ENCODE measurements at places on chromosomes 7 and 10.

DNA sequence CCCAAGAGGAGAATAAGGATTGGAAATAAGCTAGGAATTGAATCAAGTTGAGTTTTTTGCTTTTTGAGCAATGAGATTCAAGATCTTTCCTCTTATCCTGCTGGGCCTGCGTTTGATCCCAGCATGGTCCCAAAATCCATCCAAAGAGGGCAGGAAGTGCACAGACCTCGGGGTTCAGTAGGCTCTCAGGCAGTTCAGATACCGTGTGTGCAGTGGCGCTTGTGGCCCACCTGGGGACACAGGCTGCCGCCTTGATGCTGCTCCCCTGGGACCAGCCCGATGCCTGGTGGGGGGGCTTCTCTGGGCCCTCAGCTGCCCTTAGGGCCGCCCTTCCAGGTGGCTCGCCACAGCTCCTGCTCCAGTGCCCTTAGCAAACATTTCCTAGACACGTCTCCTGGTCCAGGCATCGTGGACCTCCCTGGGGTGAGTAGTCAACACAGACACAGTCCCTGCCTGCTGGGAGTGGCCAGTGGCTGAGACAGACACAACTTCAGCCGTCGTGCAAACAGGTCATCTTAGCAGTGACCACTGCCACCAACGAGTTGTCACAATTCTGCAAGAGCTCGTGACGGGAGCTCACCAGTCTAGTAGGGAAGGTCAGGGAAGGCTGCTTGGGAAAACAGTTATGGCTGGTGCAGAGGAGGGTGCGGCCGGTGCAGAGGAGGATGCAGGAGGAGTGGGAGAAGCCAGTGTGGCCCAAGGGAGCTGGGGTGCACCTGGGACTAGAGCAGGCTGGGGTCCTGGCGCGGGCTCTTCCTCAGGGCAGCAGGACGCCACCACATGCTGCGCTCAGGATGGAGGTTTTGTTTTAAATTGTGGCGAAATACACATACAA is 21.7 kb upstream of the JAKMIP3 start:
- no peak for DNase-seq

GRCh38 chr10:51377932-51378599 is 303.8 kb downstream of the PRKG1 start:
- DNase-seq = no peak

GRCh38 chr7:14690486-14690885 is 212.1 kb downstream of the DGKB start:
- no peak for DNase-seq

DNA sequence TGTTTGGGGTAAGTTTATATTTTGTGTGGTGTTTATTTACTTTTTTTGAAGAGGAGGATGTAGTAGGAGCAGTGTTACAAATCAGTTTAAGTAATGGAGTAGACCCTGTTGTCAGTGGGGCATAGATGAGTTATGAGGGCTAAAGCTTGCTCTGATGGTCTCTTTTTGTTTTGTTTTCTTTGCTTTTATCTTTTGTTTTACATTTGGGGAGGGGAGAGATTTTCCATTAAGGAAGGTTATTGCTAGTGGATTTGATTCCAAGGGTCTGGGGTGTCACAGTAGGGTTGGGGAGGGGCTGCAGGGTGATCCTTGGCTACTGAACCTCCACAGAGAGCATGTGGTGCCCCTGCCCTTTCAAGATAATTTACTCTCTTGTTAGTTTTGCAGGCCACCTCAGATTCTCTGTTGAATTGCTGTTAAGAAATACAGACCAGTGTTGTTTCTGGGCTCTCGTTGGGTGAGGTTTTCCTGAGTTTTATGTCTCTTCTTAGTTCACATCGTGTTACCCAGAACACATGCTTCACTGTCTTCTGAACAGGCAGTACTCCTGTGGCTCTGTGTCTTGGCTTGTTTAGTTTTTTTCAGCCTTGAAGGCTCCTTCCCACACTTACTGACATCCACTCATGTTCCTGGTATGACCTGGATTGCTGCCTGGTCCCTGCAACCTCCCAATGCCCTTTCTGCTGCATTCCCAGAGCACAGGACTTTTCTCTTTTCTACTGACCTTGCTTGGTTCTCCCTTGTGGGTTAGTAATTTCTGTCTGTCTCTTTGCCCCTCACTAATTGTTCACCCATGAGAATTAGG is 4.2 kb downstream of the KIFBP start:
- DNase-seq = no peak

DNA sequence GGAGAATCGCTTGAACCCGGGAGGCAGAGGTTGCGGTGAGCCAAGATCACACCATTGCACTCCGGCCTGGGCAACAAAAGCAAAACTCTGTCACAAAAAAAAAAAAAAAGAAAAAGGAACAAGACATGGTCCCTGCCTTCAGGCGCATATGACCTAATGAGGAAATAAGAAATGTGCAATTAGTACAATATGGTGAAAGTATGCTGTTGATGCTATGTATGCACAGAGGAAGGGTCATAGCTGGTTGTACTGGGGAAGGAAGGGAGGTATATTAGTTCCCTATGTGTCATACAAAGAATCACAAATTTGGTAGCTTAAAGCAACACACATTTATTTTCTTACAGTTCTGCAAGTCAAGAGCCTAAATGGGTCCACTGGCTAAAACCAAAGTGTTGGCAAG is 97.8 kb upstream of the MPP7 start:
- no peak for DNase-seq

DNA sequence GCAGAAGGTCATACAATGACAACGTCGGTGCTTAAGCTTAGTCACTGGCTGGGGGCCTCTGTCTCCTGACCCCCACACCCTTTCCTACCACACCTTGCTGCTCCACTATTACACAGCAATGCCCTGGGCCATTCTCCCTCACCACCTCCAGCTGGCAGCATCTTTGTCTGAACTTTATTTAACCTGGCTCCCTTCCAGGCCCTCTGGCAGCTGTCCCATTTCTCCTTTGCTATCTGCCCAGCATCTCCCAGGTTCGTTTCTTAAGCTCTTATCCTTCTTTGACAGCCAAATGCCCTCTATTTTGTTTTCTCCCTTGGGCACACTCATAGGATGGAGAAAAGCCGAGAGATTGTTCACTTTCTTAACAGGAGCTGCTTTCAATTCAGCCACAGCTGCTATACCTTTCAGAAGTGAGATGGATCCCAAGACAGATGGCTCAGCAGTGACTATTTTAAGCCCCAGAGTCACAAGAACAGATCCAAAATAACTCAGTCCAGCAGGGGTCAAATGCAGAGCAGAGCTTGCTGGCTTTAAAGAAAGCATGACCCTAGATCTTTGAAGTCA is 1277.1 kb upstream of the AUTS2 start:
- DNase-seq = no peak

- DNase-seq = no peak
Observed at GRCh38 chr7:106615808-106616707, 44.9 kb downstream of the CCDC71L start.

GRCh38 chr7:80604436-80604835 is 34.0 kb upstream of the CD36 start:
- no peak for DNase-seq

GRCh38 chr10:132764108-132764507 is 21.8 kb downstream of the NKX6-2 start:
- DNase-seq = no peak

DNA sequence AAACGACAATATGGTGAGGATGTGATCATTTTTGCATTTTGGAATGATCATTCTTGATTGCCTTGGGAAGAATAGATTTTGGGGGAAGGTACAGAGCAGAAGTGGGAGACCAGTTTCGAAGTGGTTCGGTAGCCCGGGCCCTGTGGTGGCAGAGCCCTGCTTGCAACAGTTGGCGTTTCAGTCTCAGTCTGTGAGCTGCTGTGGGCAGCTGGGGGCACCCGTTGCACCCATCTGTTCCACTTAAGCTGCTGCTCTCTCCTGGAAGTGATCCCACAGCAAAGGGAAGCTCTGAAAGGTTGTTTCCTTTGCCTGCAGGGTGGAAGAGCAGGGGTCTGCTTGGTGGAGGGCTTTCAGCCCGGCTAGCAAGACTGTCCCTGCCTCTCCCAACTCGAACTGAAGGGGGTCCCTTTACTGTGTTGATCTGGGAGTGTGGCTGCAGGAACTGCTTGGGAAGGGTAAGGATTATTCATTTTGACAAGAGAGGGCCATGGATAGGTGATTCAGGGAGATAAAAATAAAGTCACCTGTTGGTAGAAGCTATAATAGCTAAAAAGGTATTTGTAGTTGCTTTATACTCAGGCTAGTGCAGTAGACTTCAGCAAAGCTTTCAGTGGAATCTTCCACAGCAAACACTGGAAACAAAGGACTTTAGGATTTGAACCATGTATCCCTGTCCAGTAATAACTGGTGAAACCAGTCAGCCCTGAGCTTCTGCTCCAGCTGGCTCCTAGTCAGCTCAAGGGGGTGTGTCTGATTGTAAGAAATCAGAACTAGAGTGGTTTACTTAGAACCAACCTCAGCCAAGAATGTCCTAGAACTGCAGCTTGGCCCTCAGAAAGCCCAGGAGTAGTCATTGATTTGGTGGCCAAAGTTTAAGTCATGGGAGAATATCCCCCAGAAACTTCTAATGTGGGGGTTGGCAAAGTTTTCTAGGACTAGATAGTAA is 53.1 kb upstream of the PDCD4 start:
- no peak for DNase-seq
